ENCODE measurements at places on chromosomes 2 and 18.

DNA sequence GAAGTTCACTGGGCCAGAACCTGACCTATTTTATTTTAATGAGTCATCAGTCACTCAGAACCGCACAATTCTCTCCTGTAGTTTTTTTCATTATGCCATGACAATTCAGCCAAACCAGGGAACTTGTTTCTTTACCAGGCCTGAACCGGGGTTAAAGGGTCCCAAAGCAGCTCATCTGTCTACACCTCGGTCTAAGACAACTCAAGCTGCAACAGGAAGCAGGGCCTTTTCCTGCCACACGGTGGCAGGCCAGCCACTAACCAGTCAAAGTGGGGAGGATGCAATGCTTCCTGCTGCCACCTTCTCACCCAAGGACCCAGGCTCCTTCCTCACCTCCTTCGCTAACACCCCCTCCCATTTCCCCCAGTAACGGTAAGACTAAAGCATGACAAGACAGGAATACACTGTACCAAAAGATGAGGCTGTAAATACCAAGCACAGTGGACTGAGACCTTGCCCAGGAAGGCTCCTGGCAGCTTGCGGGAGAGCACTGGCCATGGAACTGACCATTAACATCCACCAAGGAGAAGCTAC is 56.7 kb upstream of the ACKR3 start:
- DNase-seq = peak; percentile 59

GRCh38 chr2:66573416-66573815 is 138.5 kb downstream of the MEIS1 start:
- DNase-seq = no peak

GRCh38 chr2:226873826-226874225 is 38.0 kb downstream of the RHBDD1 start:
- no peak for DNase-seq

DNA sequence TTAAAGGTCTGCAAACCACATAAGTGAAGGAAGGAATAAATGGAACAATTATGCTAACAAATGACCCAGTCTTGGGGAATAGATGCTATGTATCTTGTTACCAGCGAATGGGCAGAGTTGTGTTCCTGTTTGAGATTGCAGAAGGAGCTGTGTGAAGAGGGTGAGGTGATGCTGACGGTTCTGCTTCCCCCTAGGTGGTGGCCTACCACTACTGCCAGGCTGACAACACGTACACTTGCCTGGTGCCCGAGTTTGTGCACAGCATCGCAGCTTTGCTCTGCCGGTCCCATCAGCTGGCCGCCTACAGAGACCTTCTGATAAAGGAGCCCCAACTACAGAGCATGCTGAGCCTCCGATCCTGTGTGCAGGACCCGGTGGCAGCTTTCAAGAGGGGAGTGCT is 111.7 kb downstream of the WDSUB1 start:
- no peak for DNase-seq

DNA sequence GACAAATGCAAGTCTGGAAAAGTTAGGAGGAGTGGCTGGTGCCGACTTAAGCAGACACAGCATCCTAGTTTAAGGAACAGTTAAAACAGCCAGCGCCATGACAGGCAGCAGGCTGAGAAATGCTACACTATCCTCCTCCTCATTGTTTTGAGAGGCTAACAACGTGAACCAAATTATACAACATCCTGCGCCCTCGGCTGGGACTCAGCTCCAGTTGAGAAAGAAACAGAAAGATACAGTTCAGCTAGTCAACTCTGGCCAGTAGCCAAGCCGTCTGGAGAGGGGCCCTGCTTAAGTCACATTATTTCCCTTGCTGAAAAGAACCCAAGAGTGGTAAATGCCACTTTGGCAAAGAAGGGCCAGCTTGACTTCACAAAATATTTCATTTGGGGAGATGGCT is 90.2 kb downstream of the BCL11A start:
- peak; percentile 75 for DNase-seq

GRCh38 chr2:239288951-239289511 is 111.8 kb downstream of the HDAC4 start:
- no peak for DNase-seq

- DNase-seq = no peak
Observed at GRCh38 chr2:179580378-179581146, 280.9 kb downstream of the ZNF385B start.
